ENCODE measurements at places on chromosomes 11 and 22.

DNA sequence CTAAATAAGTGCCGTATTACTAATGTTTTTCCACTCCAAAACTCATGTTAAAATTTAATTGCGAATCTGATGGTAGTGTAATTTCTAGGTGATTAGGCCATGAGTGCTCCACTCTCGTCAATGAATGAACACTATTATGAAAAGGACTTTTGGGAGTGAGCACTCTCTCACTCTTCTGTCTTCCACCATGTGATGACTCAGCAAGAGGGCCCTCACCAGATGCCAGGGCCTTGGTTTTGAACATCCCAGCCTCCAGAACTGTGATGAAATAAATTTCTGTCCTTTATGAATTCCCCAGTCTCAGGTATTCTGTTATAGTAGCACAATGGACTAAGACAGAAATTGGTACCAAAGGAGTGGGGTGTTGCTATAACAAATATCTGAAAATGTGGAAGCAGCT lies 8.1 kb downstream of the JRKL start:
- DNase-seq: no peak

GRCh38 chr11:74480688-74481417 lies 12.7 kb downstream of the LIPT2 start:
- no peak for DNase-seq

DNA sequence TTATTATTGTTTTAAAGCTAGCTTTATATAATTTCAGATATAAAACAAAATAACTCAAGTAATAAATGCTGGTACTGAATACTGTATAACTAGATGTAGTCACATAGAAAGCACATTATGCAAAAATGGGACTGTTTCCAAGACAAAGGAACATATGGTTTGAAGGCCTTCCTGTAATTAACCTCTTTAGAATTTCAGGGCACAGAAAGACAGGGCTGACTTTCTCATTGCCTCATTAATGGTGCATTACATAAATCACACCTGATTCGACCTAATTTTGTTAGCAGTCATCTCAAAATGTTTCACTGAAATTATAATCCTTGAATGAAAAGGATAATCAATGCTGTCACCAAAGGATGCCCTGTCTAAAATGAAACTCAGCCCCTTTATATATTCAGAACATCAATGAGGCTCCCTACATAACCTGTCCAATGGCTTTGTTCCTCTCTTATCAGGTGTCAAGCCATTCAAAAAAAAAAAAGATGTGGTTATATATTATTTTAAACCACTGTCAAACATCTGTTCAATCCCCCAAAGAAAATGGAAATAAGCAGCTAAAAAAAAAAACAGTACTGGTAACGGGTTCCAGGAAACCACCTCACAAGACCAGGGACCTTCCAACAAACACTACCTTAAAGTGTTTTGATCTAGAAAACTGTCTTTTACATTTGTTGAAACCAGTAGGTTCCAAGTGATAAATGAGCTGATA lies 77.4 kb downstream of the FAM168A start:
- DNase-seq: no peak

- DNase-seq: no peak
Measured at GRCh38 chr22:35705141-35705540, 12.5 kb upstream of the APOL5 start.

DNA sequence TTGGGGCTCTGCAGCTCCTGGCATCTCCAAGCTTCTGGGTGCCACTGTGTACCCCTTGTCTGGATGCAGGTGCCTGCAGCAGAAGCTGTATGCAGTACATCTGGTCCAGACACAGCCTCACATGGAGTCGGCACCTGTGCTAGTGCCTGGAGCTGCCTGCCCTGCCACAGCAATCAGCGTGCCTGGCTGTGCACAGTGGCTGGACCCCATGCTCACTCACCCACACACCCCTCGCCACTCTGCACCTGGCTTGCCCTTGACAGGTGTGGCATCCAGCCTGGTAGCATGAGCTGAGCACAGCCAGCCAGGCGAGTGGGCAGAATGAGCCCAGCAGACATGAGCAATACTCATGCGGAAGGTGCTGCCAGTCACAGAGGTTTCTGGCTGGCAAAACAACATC lies 19.5 kb upstream of the OR6A2 start:
- no peak for DNase-seq
